ENCODE measurements at places on chromosomes 6 and 20.

DNA sequence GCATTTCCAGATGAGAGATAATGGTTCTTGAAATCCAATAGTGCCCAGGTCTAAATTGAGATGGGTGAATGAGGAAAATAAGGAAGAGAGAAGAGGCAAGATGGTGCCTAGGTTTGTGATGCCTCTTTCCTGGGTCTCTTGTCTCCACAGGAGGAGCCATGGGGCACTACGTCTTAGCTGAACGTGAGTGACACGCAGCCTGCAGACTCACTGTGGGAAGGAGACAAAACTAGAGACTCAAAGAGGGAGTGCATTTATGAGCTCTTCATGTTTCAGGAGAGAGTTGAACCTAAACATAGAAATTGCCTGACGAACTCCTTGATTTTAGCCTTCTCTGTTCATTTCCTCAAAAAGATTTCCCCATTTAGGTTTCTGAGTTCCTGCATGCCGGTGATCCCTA, 6.8 kb downstream of the HFE start:
- DNase-seq: no peak

- DNase-seq: no peak
Observed at GRCh38 chr20:32231847-32232246, 24.2 kb downstream of the POFUT1 start.

DNA sequence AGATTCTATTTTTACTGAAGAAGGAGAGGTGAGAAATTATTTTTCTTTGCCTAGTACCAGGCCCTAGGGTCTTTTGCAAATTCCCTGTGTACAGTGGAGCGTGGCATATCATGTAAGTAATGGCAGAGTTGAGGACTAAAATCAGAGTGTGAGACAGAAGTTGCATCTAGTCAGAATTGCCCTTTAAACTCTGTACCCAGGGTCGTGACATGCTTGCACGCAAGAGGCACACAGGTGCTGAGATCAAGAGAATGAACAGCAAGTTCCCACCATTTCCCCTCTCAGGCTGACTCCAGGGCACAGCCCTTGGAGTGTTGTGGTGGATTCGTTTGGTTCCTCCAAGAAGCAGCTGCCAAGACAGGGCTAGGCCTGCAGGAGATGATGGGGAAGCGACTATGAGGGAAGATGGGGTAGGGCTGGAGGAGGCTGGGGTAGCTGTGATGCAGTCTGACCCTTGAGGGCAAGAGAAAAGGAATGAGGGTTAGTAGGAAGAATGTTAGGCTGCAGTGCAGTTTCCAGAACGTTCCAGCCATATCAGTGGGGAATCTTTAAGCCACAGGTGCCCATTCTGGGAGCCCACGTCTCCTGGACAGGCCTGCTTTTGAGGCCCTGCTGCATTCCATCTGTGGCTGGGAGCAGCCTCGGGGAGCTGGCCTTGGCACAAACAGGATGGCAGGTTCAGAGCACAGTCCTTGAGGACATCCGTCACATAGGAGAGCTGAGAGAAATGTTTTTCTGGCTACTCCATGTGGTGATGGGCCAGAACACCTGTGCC, 6.9 kb downstream of the NELFCD start:
- no peak for DNase-seq

DNA sequence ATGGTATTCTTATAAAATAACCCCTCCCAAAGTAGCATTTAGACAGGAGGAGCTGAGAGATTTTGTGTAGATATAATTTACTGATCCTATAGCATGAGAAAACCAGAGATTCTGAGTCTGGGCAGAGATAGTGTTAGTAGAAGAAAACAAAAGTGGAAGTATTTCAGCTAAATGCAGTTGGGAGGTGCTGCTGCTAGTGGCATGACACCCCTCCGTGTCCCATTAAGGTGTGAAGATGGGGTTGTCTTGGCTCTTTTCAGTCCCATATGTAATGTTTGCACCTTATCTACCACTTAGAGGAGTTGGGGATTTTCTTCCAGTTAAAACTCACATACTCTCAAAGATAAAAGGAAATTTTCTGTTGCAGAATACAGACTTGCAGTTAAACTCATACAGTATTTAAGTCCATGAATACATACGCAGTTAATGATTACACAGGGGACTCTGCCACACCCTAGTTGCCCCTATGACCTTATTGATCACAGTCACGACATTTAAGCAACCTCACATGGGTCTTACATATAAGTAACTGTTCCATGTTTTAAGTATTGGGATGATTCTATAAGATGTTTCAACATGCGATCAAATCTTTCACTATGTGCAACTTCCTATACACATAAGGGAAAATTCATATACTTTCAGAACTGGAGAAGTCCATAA, 11.5 kb downstream of the TAAR2 start:
- no peak for DNase-seq

GRCh38 chr20:53692465-53693067, 98.9 kb upstream of the ZNF217 start:
- DNase-seq: no peak

DNA sequence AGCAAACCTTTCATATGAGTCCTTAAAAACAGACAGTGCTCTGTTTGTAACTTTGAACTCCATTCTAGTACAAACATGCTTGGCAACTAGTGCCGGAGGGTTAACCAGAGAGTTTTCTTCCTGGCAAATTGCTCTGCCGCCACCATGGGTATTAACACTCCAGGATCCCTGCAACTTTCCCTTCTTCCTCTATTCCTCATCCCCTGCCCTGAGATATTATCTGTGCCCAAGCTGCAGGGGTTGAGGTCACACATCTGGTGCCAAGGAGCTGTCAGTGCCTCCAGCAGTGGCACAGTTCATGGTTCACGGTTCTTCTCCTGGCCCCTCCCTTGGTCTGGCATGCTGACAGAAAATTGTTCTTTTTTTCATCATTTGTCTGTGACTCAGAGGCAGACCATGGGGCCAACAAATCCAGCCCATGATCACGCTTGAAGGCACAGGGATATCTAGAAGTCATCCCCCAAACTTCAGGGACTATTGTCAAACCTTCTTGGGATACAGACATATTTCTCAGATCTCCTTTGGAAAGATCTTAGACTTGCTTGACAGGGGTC, 77.5 kb downstream of the ATXN1 start:
- no peak for DNase-seq

DNA sequence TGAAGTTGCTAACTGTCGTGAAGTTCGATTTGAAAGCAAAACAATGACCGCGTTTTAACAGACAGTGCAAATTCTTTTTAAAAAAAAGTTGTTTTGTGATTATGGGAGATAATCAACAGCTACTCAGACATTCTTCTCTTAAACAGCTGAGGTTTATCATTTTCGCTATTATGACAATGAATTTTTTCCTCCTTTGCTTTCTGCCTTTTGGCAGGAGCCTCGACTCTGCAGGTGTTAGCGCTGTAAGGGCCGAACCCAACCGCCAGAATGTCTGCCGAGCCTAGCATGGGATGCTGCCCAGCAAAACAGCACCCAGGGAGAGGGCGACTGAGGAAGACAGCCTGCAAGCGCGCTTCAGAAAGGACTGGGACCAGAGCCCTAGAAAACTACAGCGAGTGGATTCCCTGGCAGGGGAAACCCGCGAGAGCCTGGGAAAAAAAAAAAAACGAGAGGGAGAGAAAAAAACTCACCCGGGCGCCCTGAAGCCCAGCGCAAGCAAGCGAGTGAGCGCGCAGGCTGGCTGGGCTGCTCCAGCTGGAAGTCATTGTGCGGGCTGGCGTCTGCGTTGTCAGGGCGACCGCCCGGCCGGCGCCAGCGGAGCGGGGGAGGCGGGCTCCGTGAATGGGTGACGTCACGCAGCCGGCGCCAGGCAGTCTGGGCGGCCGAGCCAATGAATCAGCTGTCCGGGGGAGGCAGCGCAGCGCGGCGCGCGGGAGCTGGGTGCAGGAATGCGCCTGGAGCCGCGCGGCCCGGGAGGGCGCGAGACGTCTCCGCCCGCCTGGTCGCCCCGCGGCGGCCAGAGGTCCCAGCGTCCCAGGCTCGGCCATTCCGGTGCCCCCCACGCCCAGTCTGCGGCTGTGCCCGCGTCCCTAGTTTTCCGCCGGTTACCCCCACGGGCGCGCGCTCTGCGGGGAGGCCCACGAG, 32.7 kb upstream of the ID4 start:
- DNase-seq: peak; percentile 88

DNA sequence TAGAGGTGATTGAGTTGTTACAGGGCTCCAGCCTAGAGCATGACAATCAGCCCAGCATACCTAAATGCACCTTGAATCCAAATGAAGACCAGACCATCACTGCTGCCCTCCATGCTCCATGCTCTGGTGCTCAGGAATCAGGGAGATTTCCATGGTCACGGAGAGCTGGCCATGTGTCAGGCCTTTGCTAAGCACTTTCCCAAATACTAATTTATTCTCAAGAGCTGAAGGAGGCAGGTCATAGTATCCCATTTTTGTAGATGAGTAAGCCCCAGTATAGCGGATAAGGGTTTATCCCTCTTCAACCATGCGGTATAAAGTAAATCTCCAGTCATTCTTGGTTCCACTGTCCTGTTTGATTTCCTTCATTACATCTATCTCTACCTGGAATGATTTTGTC, 240.8 kb downstream of the TFAP2A start:
- no peak for DNase-seq

GRCh38 chr6:134090591-134090990, 38.2 kb upstream of the SLC2A12 start:
- DNase-seq: no peak

GRCh38 chr20:54692168-54692887, 216.9 kb downstream of the DOK5 start:
- no peak for DNase-seq

GRCh38 chr6:30615219-30615957, 1.7 kb downstream of the PPP1R10 start:
- peak; percentile 13 for DNase-seq
